ENCODE measurements at places on chromosomes 1 and 21. TPM values are rescaled to one million over a fixed set of nuclear protein-coding genes. Genes with fewer than 3 reads are reported as not detected.

The KRTAP21-3 gene
- total RNA-seq = not detected

The ASB17 gene
- total RNA-seq = not detected

The CR1 gene
- total RNA-seq = not detected

The NTMT2 gene
- total RNA-seq = not detected

The MROH7 gene
- total RNA-seq = not detected

Data from foreskin keratinocyte (primary cell).